NAMALWA (cell line): ENCODE measurements at places on chromosomes 12 and 14.
A peak's percentile ranks its signal among the peaks of the same experiment; 100 is the strongest.

- DNase-seq = peak; percentile 3
These were observed 24.8 kb downstream of the MUCL1 start for GRCh38 chr12:54879150-54879549.

GRCh38 chr14:37195327-37195726 lies 2.4 kb upstream of the MIPOL1 start:
- no peak for DNase-seq

GRCh38 chr12:120688527-120689071 lies 1.6 kb downstream of the MLEC start:
- DNase-seq = peak; percentile 42

- no peak for DNase-seq
These were observed 37.3 kb downstream of the BAZ1A start for GRCh38 chr14:34837801-34838322.

DNA sequence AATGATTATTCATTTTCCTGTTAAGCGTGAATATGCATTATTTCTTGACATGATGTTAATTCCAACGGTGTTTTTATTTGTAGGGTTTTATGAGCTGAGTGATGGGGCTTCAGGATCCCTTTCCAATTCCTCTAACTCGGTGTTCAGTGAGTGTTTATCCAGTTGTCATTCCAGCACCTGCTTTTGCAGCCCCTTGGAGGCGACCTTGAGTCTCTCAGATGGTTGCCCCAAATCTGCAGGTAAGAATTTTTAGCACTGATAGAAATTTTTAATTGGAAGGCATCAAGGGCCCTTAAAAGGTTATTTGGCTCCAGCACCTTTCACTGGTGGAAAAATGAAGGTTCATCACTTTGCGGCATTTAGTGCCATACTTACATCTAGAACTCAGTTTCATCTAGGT lies 3.7 kb downstream of the DACT1 start:
- DNase-seq = no peak

- no peak for DNase-seq
These were observed 111.8 kb downstream of the PRKCH start for GRCh38 chr14:61433169-61433568.

DNA sequence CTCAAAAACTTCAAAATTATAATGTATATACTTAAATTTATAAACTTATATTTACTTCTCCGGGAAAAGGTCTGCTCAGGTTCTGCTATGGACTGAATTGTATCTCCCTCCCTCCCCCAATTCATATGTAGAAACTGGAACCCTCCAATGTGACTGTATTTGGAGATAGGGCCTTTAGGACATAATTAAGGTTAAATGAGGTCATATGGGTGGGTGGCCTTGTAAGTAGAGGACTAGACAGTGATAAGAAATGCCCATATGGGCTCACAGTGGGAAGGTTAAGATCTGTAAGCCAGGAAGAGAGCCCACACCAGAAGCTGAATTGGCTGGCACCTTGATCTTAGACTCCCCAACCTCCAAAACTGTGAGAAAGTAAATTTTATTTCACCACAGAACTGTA lies 84.5 kb downstream of the TAOK3 start:
- DNase-seq = no peak

DNA sequence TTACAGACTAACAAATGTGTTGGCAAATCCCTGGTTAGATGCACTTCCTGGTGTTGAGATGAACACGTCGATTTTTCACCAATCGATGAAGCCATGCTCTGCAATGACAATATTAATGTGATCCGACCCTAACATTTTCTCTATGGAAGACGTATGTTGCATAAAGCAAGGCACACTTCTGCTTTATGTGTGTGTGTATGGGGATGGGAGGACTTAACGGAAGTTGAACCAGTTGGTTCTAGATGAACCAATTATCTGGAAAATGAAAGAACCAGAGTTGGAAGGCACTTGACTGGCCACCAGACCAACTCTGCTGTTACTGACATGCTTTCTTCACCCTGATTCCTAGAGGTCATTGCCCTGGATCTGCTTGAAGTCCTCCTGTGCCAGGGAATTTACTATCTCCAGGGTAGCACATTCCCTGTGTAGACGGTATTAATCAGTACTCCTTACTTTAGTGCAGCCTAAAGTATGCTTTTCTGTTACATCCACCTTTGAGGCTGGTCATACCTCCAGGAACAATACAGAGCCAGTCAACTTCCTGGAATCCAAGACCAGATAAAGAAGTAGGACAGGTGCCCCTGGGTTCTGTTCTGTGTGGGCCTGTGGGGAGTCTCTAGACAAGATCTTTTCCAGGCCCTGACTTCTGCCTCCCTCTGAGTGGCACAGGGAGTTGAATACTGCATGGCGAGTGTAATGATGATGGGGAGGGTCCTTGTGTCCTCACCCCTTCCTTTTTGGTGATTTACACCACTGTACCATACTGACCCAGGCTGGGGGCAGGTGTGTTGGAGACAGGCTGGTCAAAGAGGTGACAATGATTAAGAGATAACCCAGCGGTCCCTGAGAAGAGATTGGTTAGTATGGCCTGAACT lies 4.1 kb downstream of the SDR39U1 start:
- no peak for DNase-seq
